ENCODE measurements at places on chromosomes 6 and 20. TPM values are rescaled to one million over a fixed set of nuclear protein-coding genes. Genes with fewer than 3 reads are reported as not detected.

The TTI1 gene
- total RNA-seq, result 35.7 TPM

The COL12A1 gene
- 470 TPM for total RNA-seq

The NNAT gene
- 31.4 TPM for total RNA-seq

The TMEM74B gene
- 0.53 TPM for total RNA-seq

The FABP7 gene
- total RNA-seq, result 0.63 TPM

The SASH1 gene
- 92.2 TPM for total RNA-seq

The OXT gene
- total RNA-seq, result not detected

The GATA5 gene
- 6.6 TPM for total RNA-seq

The ENPP4 gene
- total RNA-seq, result 13.6 TPM

The CLIC5 gene
- total RNA-seq, result 4.3 TPM

The RBBP8NL gene
- total RNA-seq, result 0.69 TPM

The HFE gene
- 7.3 TPM for total RNA-seq
